H1 (cell line): ENCODE measurements at places on chromosomes 11 and 22. TPM values are rescaled to one million over a fixed set of nuclear protein-coding genes. Genes with fewer than 3 reads are reported as not detected.
A peak's percentile ranks its signal among the peaks of the same experiment; 100 is the strongest.

OR51B4 gene
- total RNA-seq, result not detected in 2 replicates

LRRC56 gene
- 1.9 and 2.1 TPM in 2 replicates for total RNA-seq

FOLR2 gene
- total RNA-seq, result not detected in 2 replicates

OR6T1 gene
- total RNA-seq, result not detected in 2 replicates

OR10AG1 gene
- total RNA-seq, result not detected in 2 replicates

ADAMTS8 gene
- 15.5 and 16.6 TPM in 2 replicates for total RNA-seq

RFPL2 gene
- total RNA-seq, result 0.19 TPM in 1 of 2 replicates, not detected in the other

DNA sequence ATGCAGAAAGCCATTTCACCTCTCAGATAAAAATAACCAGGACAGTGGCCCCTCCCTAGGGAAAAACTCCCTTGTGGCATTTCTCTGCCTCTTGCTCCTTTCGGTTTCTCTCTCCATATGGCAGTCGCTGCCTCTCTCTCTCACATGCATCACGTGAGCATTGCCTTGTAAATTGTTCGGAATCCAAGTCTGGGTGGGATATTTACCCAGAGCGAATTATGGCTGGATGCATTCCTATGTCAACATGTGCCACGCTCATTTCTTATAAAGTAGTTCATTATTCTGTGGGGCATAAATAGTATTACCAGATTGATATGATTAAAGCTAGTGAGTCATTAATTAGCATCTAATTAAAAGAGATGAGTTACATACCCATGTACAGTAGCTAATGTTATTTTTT lies 392.9 kb downstream of the INSC start:
- no peaks in the 10 kb centered on the region for H3K4me1 ChIP-seq
- H3K36me3 ChIP-seq, result no peaks in the 10 kb centered on the region
- no peak for DNase-seq
- no peaks in the 10 kb centered on the region for H3K27me3 ChIP-seq

DNA sequence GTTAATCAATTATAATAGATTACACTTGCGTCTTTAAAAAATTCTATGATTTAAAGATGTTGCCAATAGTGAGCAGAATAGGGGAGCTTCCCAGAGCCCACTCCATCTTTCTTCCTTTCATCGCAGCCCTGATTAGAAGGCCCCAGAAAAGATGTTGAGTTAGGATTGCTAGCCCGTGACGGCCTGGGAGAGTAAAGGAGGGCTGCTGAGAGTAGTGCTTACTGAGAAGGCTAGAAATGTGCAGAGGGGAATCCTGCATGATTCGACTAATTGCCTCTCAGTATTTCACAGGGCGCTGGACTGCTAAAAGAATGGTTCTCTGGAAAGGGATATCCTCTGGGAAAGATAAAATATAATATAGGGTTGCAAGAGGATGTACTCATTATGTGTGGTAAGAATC lies 160.5 kb downstream of the C11orf87 start:
- no peak overlapping the region for H3K27ac ChIP-seq
- no peaks in the 10 kb centered on the region for H3K36me3 ChIP-seq
- H3K4me3 ChIP-seq, result no peak overlapping the region
- no peak for DNase-seq

DNA sequence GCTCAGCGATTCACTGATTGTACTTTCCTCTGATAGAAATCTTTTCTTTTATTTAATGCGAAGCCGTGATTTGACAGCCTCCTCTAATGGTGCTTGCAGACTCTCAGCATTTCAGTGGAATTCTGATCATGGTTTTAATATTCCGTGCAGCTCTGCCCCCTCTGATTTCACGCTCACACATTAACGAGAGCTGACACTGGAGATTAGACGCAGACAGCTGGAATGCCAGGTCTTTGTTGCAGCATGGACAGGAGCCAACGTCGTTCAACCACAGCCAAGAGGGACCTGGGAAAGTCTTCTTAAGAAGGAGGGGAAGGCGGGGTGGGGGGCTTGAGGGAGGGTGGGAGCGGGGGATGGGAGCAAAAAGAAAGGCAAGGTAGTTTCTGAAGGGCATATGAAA lies 186.4 kb downstream of the BLID start:
- H3K4me3 ChIP-seq, result peak overlapping the region; percentile 31; the same call in 1 of the 2 replicates
- H3K27me3 ChIP-seq, result no peaks in the 10 kb centered on the region
- no peaks in the 10 kb centered on the region for H3K36me3 ChIP-seq
- no peak for DNase-seq

DNA sequence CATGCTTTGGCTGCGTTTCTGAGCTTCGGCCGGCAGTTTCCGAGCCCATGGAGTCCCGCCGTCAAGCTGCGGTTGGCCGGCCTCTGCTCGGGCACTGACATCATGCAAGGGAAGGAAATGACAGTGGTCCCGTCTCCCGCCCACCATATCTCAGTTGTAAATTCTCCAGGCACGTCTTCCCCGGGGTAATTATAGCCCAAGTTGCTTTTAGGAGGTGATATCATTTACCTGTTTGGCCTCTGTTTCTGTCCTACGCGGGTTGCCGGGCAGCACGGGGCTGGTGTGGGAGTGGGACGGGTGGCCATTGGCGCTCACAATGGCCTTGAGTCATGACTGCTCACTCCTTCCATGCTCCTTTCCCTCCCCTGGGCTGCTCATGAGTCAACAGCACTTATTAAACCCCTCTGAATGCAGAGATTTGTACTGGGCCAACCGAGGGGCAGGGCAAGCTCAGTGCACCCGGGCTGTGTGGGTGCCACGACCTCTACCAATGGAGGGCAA lies 4.2 kb upstream of the ANO1 start:
- no peak overlapping the region for H3K4me3 ChIP-seq
- DNase-seq, result no peak
- H3K27me3 ChIP-seq, result peaks cover 20% of the 10 kb centered on the region
- H3K4me1 ChIP-seq, result peaks cover 8% of the 10 kb centered on the region
- no peaks in the 10 kb centered on the region for H3K36me3 ChIP-seq

DNA sequence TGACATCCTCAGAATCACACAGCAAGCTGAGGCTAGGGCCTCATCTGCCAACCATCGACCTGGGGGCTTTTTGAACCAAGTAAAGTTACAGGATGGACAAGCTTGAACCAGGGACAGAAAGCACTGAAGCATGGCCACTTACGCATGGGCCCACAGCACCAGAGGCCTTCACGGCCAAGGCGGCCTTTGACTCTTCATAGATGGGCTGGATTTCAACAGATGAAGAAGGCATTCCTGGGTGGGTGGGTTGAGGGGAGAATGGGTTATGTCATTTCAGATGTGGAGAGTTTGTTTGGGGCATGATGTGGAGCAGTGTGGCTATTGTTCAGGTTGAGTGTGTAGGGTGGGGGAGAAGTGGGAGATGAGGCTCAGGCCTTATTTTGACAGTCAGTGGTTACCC lies 60.2 kb downstream of the LRRC32 start:
- no peak overlapping the region for H3K4me3 ChIP-seq
- peaks cover 14% of the 10 kb centered on the region for H3K4me1 ChIP-seq
- no peaks in the 10 kb centered on the region for H3K36me3 ChIP-seq
- H3K27me3 ChIP-seq, result no peaks in the 10 kb centered on the region

GRCh38 chr11:199004-199581 lies 6.2 kb downstream of the SCGB1C1 start:
- H3K4me1 ChIP-seq, result no peaks in the 10 kb centered on the region
- peak; percentile 35 for DNase-seq
- H3K4me3 ChIP-seq, result no peak overlapping the region
- H3K27me3 ChIP-seq, result no peaks in the 10 kb centered on the region
- H3K27ac ChIP-seq, result no peak overlapping the region

GRCh38 chr11:16982809-16983208 lies 31.4 kb downstream of the PLEKHA7 start:
- no peaks in the 10 kb centered on the region for H3K36me3 ChIP-seq
- H3K27me3 ChIP-seq, result no peaks in the 10 kb centered on the region
- H3K4me1 ChIP-seq, result peaks cover 31% of the 10 kb centered on the region

DNA sequence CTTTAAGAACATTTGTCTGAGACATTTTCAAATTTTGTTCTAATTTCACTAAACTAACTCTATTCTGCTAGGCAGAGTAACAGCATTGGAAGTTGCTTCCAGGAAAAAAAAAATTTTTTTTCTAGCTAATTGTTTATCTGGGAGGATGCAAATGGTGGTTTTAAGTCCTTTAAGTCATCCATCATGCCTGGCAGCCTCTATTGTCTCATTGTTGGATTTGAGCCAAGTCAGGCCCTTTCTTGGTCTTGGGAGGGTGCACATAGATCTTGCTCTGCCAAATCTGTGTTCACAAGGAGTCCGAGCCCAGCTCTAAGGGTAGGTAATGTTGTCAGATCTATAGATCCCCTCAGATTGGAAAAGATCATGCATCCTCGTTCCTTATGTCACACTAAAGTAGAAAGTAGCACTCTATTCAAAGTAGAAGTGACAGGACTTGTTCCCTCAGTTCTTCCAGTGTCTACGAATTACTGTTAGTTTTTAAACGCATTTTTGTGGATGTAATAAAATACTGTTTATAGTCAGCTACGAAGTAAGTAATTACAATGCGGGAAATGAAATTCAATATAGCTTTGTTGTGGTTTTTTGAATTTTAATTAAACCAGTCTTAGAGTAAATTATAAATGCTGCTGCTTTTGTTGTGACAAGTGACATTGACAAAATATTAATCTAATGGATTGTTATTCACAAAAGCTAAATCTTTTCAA lies 166.0 kb upstream of the RASSF10 start:
- H3K4me1 ChIP-seq, result peaks cover 18% of the 10 kb centered on the region
- no peak overlapping the region for H3K27ac ChIP-seq
- H3K36me3 ChIP-seq, result no peaks in the 10 kb centered on the region

DNA sequence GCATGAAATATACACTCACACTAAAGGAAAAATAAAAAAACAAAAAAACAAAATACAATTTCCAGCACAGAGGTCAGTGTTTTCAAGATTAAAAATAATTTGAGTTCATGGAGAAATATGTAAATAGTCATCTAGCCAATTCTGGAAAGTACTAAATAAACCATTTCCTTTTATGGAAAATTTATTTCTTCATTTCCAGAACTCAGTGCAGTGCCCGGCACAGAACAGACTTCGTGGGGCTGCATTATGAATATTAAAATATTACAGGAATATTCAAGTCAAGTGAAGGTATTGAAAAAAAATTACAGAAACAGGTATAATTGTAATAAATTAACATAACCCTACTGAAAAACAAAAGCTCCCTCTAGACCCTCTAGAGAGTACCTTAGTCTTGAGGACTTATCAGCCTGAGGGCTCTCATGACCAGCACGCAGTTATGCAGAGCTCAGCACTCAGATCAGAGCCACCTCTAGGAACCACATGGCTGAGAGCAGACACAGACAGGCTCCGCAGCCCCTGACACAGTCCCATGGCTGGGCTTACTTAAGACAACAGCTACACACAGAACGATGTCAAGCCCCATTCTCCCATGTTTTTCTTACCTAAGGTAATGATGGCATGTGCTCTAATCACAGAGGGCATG lies 45.6 kb downstream of the NCAPD3 start:
- H3K27me3 ChIP-seq, result no peaks in the 10 kb centered on the region
- H3K4me1 ChIP-seq, result no peaks in the 10 kb centered on the region
- H3K36me3 ChIP-seq, result peaks cover 47% of the 10 kb centered on the region
- no peak overlapping the region for H3K4me3 ChIP-seq
- DNase-seq, result no peak
